ENCODE measurements at places on chromosomes 11 and 22. TPM values are rescaled to one million over a fixed set of nuclear protein-coding genes. Genes with fewer than 3 reads are reported as not detected.

DNA sequence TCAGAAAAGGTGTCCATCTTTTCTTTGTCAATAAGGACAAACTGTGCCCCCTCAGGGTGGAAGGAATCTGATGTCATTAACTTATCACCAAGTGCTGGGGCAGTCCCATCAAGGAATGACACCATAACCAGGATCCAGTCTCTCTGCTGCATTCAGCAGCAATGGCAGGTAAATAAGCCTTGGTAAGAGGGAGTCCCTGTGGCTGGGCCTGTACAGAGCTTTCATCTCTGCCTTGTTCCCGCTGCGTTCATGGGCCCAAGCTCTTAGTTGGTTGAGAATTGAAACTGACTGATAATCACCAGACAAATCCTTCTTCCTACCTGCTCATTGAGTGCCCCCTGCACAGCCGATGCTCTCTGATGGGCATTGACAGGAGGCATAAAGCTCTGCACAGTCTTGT lies 22.7 kb downstream of the EIF3F start:
- H3K4me1 ChIP-seq: peaks cover 8% of the 10 kb centered on the region
- no peaks in the 10 kb centered on the region for H3K27me3 ChIP-seq
- no peaks in the 10 kb centered on the region for H3K36me3 ChIP-seq
- no peak for DNase-seq

DNA sequence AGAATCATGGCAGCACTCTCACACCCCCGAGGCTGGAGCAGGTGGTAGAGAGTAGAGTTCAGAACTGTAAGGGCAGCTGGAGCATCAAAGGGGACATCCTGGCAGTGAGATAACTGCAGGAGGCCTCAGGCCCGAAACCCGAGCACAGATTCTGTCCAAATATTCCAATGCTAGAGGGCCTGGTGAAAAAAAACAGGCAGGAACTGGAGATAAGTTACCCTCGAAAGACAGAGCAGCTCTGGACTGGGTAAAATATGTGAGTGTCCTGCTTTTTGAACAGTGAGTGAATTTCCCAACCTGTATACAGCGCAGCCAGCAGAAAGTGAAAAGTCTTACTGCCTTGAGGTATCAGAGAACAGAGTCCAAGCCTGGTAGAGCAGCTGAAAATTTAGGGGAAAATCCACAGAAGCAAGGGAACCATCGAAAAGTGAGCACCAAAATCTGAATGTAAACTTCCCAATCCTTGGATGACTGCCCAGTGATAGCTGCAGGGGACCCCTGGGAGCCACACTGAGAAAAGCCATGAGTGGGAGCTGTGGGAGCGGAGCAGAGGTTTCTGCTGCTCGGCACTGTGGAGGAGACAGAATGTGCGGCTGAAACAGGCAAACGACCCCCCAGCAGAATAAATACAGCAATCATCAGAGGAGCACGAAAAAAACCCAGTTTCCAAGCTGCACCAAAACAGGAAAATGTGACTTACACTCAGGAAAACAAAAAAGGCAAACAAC lies 50.6 kb downstream of the WNT11 start:
- peak overlapping the region; percentile 85 for H3K27ac ChIP-seq
- no peak overlapping the region for H3K4me3 ChIP-seq
- no peaks in the 10 kb centered on the region for H3K4me1 ChIP-seq
- H3K27me3 ChIP-seq: no peaks in the 10 kb centered on the region

GRCh38 chr22:19432133-19432851 lies at the start of gene MRPL40:
TSS of gene MRPL40 (plus strand) at chr22:19432545. CDS start at chr22:19432555, 10 bp downstream.
- peak; percentile 98 for DNase-seq
- H3K4me1 ChIP-seq: peaks cover 18% of the 10 kb centered on the region
- no peaks in the 10 kb centered on the region for H3K27me3 ChIP-seq
- peak within 1 kb of the TSS; percentile 89 for H3K27ac ChIP-seq
- H3K36me3 ChIP-seq: peaks cover 14% of the 10 kb centered on the region

- H3K4me3 ChIP-seq: peak overlapping the region; percentile 62
- peaks cover 11% of the 10 kb centered on the region for H3K27me3 ChIP-seq
- H3K27ac ChIP-seq: no peak overlapping the region
- peak; percentile 70 for DNase-seq
- no peaks in the 10 kb centered on the region for H3K36me3 ChIP-seq
These were observed 54.5 kb upstream of the FBXO3 start for GRCh38 chr11:33828604-33829429.

GRCh38 chr11:128190312-128190711 lies 397.0 kb downstream of the ETS1 start:
- no peak overlapping the region for H3K4me3 ChIP-seq
- H3K36me3 ChIP-seq: no peaks in the 10 kb centered on the region
- no peaks in the 10 kb centered on the region for H3K4me1 ChIP-seq
- no peak overlapping the region for H3K27ac ChIP-seq
- no peaks in the 10 kb centered on the region for H3K27me3 ChIP-seq

DNA sequence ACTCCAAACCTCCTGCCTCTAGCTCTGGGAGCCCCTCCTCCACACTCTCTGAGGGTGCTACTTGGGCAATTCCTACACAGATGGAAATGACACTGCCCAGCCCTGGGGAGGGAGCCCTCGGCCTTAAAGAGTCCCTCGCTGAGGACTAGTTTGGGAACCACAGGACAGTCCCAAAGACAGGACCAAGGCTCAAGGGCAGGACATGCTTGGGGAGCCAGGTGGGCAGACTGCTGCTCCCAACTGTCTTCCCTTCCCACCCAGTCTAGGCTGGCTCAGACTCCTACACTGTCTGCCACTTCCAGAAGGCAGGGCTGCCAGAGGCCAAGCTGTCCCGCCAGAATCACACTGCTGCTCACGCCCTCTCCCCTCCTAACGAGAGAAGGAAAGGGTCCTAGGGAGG lies 9.8 kb downstream of the ARRB1 start:
- DNase-seq: no peak
- H3K27ac ChIP-seq: no peak overlapping the region
- H3K4me1 ChIP-seq: peaks cover 57% of the 10 kb centered on the region

- no peak for DNase-seq
- H3K4me3 ChIP-seq: no peak overlapping the region
- no peak overlapping the region for H3K27ac ChIP-seq
- H3K36me3 ChIP-seq: no peaks in the 10 kb centered on the region
These were observed 59.6 kb upstream of the SYN3 start for GRCh38 chr22:33117821-33118220.

DNA sequence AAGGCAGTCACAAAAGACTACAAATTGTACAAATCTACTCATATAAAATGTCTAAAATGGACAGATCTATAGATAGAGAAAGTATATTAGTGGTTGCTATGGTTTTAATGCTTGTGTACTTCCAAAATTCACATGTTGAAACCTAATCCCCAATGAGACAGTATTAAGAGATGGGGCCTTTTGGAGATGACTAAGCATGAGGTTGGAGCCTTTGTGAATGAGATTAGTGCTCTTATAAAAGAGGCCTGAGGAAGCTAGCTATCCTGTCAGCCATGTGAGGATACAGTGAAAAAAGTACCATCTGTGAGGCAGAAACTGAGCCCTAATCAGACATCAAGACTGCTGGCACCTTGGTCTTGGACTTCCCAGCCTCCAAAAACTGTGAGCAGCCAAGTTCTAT lies 82.6 kb downstream of the CYP2R1 start:
- no peaks in the 10 kb centered on the region for H3K36me3 ChIP-seq
- H3K27ac ChIP-seq: no peak overlapping the region
- H3K4me1 ChIP-seq: no peaks in the 10 kb centered on the region

- H3K36me3 ChIP-seq: peaks cover 30% of the 10 kb centered on the region
- no peaks in the 10 kb centered on the region for H3K4me1 ChIP-seq
- no peak overlapping the region for H3K4me3 ChIP-seq
These were observed 66.2 kb upstream of the GAL start for GRCh38 chr11:68617925-68618809.

DNA sequence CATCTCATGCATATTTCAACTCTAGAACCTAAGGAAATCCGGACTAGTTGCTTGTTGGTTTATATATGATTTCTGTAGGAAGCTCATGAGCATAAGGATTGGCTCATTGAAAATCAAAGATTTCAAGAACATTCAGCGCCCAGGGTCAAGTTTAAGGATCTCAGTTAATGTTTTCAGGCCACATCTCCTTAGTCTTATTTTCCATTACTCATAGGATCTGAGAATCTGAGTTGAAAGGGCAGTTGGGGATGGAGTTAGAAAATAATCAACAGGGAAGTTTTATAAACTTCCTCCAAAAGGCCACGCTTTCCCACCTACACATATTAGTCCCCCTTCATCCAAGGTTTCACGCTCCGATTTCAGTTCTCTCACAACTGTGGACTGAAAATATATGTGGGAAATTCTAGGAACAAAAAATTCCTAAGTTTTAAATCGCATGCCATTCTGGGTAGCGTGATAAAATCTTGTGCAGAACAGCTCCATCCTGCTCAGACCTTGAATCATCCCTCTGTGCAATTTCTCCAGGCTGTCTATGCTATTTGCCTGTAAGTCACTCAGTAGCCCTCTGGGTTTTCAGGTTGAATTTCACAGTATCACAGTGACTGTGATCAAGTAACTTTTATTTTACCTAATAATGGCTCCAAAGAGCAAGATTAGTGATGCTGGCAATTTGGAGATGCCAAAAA lies 160.2 kb downstream of the KIRREL3 start:
- no peaks in the 10 kb centered on the region for H3K27me3 ChIP-seq
- no peak for DNase-seq
- H3K36me3 ChIP-seq: no peaks in the 10 kb centered on the region
- H3K4me3 ChIP-seq: no peak overlapping the region
- H3K27ac ChIP-seq: no peak overlapping the region

DNA sequence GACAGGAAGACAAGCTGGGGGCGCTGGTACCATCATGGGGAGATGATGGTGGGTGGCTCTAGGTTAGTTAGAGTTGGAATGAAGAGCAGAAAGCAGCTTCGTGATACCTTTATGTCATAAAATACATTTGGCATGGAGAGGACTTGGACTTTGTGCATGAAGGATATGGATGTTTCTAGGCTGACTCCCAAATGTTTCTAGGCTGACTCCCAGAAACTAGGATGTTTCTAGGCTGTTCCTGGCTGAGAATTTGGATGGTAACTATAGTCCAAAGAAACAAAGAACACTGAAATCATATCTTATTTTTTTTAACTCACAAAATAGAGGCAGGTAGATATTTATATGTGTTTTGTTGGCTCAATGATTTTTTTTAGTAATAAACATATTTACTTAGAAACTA lies 89.4 kb upstream of the VPREB1 start:
- no peak overlapping the region for H3K4me3 ChIP-seq
- H3K27ac ChIP-seq: no peak overlapping the region
- DNase-seq: no peak
- peaks cover 1% of the 10 kb centered on the region for H3K27me3 ChIP-seq

- no peak overlapping the region for H3K27ac ChIP-seq
- DNase-seq: no peak
- H3K27me3 ChIP-seq: no peaks in the 10 kb centered on the region
These were observed 286.6 kb downstream of the SWAP70 start for GRCh38 chr11:9950462-9950861.

GRCh38 chr11:10091314-10092045 lies 202.5 kb downstream of the SBF2 start:
- H3K36me3 ChIP-seq: no peaks in the 10 kb centered on the region
- H3K4me1 ChIP-seq: no peaks in the 10 kb centered on the region
- no peak for DNase-seq
- no peaks in the 10 kb centered on the region for H3K27me3 ChIP-seq
- H3K27ac ChIP-seq: no peak overlapping the region
- no peak overlapping the region for H3K4me3 ChIP-seq

- H3K27ac ChIP-seq: no peak within 1 kb of the TSS
- H3K36me3 ChIP-seq: no peaks in the 10 kb centered on the region
- no peaks in the 10 kb centered on the region for H3K27me3 ChIP-seq
- H3K4me3 ChIP-seq: no peak within 1 kb of the TSS
- no peaks in the 10 kb centered on the region for H3K4me1 ChIP-seq
- no peak for DNase-seq
These were observed at the start of gene MMP7 for GRCh38 chr11:102530558-102530957. TSS of gene MMP7 (minus strand) at chr11:102530747. CDS start at chr11:102530700, 47 bp downstream.

- no peak for DNase-seq
- no peak overlapping the region for H3K27ac ChIP-seq
- H3K27me3 ChIP-seq: no peaks in the 10 kb centered on the region
- H3K4me1 ChIP-seq: peaks cover 73% of the 10 kb centered on the region
These were observed 14.4 kb downstream of the NECTIN1 start for GRCh38 chr11:119714590-119714989.

GRCh38 chr11:126084608-126084912 lies 21.9 kb upstream of the CDON start:
- H3K4me1 ChIP-seq: peaks cover 49% of the 10 kb centered on the region
- no peak overlapping the region for H3K27ac ChIP-seq
- no peaks in the 10 kb centered on the region for H3K27me3 ChIP-seq

DNA sequence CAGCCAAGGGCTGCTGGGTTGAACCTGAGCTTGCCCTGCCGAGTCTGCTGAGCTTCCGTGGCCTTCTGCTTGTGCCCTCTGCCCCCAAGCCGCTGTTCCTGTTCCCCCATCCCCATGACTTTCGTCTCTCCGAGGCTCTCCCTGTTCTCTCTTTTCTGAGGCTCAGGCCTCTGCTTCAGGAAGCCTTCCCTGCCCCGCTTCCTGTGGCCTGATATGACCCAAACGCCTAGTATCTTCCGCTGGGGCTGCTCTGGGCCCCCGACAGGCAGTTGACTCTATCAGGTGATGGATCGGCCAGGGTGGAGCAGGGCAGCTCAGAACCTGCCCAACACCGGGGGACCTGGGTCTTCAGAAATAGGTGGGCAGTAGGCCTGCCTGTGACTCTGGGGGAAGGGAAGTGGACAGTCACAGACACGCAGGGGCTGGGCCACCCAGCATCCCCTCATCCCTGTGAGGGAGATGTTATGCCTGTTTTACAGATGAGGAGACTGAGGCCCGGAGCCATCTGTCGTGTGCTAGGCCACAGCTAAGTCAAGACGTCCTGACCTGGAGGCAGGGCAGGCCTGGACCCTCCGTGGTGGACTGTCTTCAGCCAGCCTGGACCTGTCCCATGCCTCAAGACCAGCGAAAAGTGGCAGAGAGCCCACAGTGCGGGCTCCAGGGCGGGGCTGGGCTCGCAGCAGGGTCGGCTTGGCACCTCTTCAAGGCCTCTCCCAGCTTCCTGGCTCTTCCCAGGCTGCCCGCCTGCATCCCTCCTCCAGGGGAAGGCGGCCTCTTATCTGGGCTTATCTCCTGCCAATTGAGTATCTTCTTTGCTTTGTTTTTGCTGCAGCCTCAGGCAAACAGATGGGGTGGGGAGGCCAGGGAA lies 16.2 kb downstream of the BAD start:
- no peaks in the 10 kb centered on the region for H3K27me3 ChIP-seq
- peaks cover 20% of the 10 kb centered on the region for H3K36me3 ChIP-seq
- peak; percentile 77 for DNase-seq

- peak overlapping the region; percentile 23 for H3K4me3 ChIP-seq
- peak; percentile 71 for DNase-seq
- no peaks in the 10 kb centered on the region for H3K36me3 ChIP-seq
- H3K27ac ChIP-seq: no peak overlapping the region
- no peaks in the 10 kb centered on the region for H3K4me1 ChIP-seq
These were observed 14.9 kb upstream of the SLC29A2 start for GRCh38 chr11:66386171-66387069.

GRCh38 chr22:29816128-29816527 lies 21.9 kb downstream of the ASCC2 start:
- peaks cover 55% of the 10 kb centered on the region for H3K36me3 ChIP-seq
- no peaks in the 10 kb centered on the region for H3K27me3 ChIP-seq
- no peak overlapping the region for H3K27ac ChIP-seq
- H3K4me1 ChIP-seq: peaks cover 3% of the 10 kb centered on the region

GRCh38 chr11:134047586-134047999 lies 21.3 kb upstream of the JAM3 start:
- no peak overlapping the region for H3K4me3 ChIP-seq
- H3K36me3 ChIP-seq: no peaks in the 10 kb centered on the region
- no peaks in the 10 kb centered on the region for H3K4me1 ChIP-seq

The KREMEN1 gene
- 7.9 TPM for polyA plus RNA-seq

The TECTA gene
- 0.88 TPM for polyA plus RNA-seq

The DLG2 gene
- polyA plus RNA-seq: 0.21 TPM

The HBG2 gene
- polyA plus RNA-seq: 0.33 TPM

The GLB1L2 gene
- 3.5 TPM for polyA plus RNA-seq

The MS4A6E gene
- polyA plus RNA-seq: not detected

The ATM gene
- polyA plus RNA-seq: 20.4 TPM

The MPZL2 gene
- 6.2 TPM for polyA plus RNA-seq

The C22orf15 gene
- 2.5 TPM for polyA plus RNA-seq

All from SK-N-SH (cell line).